ENCODE measurements at places on chromosomes 3 and 15. TPM values are rescaled to one million over a fixed set of nuclear protein-coding genes. Genes with fewer than 3 reads are reported as not detected.

The A4GNT gene
- total RNA-seq, result not detected

The FOXB1 gene
- total RNA-seq, result not detected

The IMPG2 gene
- total RNA-seq, result 0.31 TPM

The EBLN2 gene
- total RNA-seq, result 11.0 TPM

The VGLL3 gene
- 51.7 TPM for total RNA-seq

The KCNAB1 gene
- 9.1 TPM for total RNA-seq

- no peak for DNase-seq
Measured at GRCh38 chr3:24359645-24360462, 134.8 kb downstream of the THRB start.

GRCh38 chr15:82663186-82663600 is 16.0 kb upstream of the CPEB1 start:
- no peak for DNase-seq

DNA sequence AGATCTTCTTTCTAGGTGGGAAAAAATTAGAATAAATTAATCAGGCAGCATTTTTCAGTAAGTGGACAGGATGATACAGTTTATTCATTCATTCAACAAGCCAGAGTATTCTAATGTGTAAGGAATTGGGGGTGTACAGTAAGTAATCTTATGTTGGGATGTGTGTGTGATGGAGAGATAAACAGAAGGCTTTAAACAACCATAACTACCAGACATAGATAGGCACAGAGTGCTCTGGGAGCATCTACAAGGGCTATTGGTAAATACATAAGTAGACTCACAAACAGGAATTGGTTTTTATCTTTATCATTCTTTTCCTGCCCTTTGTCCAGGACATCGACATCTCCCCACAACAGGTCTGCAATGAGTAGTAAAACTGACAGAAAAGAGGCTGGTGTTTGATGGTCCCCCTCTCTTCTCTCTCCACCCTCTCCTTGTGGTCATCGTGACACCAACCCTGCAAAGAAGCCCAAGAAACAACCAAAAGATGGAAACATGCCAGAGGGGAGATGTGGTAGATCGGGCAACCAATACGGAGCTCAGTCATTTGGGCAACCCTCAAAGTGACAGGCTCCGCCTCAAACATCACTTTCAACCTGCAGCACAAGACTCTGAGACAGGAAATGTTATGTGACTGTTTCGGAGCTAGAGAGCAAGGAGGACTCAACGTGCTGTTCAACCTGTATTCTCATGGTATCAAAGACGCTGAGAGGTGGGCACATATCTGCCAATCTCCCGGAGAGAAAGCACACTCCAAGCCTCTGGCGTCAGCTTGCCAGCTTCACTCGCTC is 28.7 kb upstream of the B3GNT5 start:
- no peak for DNase-seq

GRCh38 chr3:140523600-140523999 is 154.3 kb upstream of the TRIM42 start:
- no peak for DNase-seq

- no peak for DNase-seq
Measured at GRCh38 chr15:57133127-57133968, 214.9 kb downstream of the TCF12 start.

DNA sequence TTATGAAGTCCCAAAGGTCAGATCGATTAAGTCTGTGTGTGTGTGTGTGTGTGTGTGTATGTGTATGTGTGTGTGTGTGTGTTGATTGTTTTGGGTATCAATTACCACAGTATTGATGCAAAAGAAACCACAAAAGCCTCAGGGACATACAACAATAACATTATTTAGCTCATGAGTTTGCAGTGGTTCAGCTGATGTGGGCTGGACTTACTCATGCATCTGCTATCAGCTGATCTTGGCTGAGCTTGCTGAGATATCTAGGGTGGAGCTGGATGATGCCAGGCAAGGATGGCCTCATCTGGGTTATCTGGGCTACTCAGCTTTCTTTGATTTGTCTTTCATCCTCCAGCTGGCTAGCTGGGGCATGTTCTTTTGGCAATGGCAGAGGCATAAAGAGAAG is 82.4 kb upstream of the PRR23C start:
- DNase-seq, result no peak

GRCh38 chr15:96089405-96090058 is 241.0 kb upstream of the NR2F2 start:
- no peak for DNase-seq

DNA sequence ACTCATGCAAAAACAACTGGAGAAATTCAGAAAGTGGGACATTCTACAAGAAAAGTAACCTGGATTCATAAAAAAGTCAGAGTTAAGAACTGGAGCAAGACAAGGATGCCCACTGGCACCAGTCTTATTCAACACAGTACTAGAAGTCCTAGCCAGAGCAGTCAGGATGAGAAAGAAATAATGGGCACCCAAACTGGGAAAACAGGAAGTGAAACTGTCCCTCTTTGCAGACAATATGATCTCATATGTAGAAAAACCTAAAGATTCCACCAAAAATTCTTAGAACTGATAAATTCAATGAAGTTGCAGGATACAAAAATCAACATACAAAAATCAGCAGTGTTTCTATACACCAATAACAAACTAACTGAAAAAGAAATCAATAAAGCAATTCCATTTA is 37.4 kb downstream of the TXNRD3 start:
- DNase-seq, result no peak

- no peak for DNase-seq
Measured at GRCh38 chr15:66997212-66997611, 68.2 kb upstream of the SMAD3 start.

Measured in ureter (tissue), 1 donor.